NCI-H2081 treated with DMSO at 0.1 percent for 48 hours (cell line): ENCODE measurements at places on chromosomes 5 and 9.

DNA sequence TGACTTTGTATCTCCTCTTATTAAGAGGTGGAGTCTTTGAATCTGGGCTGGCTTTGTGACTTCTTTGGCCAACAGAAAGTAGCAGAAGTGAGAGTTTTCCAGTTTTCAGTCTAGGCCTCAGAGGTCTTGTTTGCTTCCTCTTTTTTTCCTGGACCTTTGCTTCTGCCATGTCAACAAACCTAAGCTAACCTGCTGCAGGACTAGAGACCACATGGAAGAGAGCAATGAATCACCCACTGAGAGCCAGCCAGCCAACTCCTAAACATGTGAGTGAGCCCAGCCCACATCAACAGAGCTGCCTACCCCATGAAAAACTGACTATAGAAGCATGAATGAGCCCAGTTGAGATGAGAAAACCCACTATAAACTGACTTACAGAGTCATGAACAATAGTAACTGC lies 29.9 kb downstream of the MRPL22 start:
- DNase-seq, result no peak

DNA sequence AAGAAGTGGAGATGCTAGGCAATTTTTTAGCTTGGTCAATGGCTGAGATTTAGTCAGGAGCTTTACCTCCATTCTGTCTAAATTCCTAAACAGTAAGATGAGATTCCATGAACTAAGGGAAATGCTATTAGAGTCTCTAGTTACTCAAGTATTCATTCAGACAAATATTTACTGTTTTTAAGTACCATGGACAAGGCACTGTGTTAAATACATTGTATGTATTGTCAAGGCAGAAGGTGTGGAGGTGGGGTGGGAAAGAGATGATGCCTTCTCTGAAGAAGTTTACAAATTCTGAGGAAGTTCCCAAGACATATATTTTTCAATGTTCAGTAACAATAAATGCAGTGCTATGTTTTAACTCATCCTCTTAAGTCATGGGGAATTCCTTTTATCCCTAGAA lies 459.9 kb upstream of the NMUR2 start:
- DNase-seq, result no peak

- DNase-seq, result no peak
Measured at GRCh38 chr9:91161465-91162300, 200.0 kb downstream of the AUH start.

GRCh38 chr5:178670351-178670885 lies 43.6 kb upstream of the CLK4 start:
- DNase-seq, result no peak

DNA sequence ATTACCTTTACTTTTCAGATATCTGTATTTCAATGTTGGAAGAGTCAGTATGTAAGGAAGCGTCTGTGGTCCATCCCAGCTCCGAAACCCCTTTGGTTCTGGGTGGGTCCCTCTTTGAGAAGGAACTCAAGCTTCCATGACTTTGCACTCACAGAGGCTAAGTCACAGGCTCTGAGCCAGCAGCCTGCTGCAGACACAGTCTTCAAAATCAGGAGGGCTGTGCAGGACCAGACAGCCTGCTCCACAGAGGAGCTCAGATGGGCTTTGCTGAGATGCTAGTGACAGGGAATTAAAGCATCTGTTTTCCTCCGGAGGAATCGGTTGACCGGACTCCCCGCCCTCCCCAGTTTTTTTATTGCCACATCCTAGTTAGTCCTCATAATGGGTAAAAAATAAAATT lies 126.4 kb upstream of the ICE1 start:
- DNase-seq, result no peak

DNA sequence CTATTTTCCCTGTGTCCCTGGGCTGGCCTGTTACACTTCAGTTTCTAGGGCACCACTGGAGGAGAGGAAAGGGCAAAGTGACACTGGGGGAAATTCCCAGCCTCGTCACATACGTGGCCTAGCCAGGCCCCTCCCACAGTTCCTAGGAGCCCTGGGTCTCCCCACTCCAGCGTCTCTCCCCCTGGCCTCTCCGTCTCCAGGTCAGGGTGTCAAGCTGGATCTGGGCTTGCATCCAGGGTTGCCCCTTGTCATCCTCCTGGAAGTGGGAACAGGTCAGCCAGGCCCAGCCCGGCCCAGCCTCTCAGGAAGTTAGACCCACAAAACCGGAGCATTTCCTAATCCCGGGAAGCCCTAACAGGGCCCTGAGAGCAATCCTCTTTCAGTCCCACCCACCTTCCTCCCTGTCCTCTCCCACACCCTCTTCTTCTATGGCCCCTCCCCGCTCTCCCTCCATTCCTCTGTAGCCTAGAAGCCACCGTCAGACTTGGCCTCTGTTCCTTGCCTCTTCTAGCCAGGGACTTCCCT lies 4.7 kb upstream of the TNIP1 start:
- DNase-seq, result no peak

GRCh38 chr5:79653843-79654242 lies 35.8 kb upstream of the CMYA5 start:
- DNase-seq, result no peak

- DNase-seq, result no peak
Measured at GRCh38 chr5:133967698-133968203, 674 bp downstream of the C5orf15 start.

DNA sequence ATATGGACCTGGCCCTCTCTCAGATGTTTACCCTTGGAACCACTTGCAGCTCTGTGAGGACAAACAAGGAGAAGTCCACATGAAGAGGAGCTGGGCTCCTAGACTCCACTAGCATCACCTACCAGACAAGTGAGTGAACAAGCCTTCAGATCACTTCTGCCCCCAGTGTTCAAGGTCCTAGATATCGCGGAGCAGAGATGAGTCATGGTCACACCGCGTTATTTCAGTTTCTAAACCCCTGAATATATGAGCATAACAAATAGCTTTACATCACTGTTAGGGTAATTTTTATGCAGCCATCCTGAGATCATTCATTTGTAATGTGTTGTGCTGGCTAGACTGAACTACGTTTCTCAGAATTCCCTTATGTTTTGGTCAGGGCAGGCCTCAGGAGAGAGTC lies 77.0 kb upstream of the DAP start:
- no peak for DNase-seq

DNA sequence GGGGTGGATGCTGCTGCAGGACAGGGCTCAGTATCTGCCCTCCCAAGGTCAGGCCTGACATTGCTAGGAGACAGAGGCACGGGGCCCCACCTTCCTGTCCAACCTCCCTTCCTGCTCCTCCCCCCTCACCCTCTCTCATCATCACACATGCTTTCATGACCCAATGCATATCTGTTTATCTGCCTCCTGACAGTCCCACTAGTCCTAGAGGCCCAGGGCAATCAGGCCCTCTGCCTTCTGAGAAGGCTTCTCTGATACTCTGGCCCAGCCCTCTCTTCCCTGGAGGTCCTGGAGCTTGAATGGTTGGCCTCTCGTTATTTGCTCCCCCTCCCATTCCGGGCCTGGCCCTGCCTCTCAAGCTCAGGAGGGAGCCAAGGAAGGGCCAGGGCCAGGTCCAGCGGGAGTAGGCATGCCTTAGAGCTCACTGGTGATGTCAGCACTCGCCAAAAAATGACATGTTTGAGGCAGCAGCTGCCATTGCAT lies 90.6 kb upstream of the SAP30L start:
- no peak for DNase-seq

- DNase-seq, result no peak
Measured at GRCh38 chr9:32886021-32886420, 102.7 kb downstream of the TMEM215 start.

GRCh38 chr5:78522476-78523260 lies 125.9 kb downstream of the LHFPL2 start:
- no peak for DNase-seq

DNA sequence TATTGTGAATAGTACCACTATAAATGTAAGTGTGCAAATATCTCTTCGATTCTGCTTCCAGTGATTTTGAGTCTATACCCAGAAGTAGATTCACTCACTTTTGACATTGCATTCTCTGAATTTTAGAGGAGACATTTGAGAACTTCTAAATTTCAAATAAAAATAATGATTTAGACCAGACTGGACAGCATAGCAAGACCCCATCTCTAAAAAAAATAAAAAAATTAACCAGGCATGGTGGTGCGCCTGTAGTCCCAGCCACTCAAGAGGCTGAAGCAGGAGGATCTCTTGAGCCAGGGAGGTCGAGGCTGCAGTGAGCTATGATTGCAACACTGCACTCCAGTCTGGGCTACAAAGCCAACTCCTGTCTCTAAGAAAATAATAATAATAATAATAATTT lies 1.9 kb upstream of the GFI1B start:
- DNase-seq, result no peak

- no peak for DNase-seq
Measured at GRCh38 chr9:3004572-3004971, 160.7 kb upstream of the PUM3 start.

DNA sequence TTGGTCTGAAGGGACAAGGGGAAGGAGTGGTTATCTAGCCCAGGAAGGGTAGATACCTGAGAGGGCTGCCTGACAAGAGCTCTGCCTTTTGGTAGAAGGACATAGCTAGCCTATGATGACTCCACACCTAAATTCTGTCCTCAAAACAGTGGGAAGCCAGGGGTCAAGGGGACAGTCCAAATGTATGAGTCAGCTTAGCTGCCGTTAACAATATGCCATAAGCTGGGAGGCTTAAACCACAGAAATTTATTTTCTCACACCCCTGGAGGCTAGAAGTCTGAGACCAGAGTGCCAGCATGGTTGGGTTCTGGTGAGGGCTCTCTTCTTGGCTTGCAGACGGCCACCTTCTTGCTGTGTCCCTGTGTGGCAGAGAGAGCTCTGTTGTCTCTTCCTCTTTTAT lies 306.4 kb downstream of the NTRK2 start:
- no peak for DNase-seq

DNA sequence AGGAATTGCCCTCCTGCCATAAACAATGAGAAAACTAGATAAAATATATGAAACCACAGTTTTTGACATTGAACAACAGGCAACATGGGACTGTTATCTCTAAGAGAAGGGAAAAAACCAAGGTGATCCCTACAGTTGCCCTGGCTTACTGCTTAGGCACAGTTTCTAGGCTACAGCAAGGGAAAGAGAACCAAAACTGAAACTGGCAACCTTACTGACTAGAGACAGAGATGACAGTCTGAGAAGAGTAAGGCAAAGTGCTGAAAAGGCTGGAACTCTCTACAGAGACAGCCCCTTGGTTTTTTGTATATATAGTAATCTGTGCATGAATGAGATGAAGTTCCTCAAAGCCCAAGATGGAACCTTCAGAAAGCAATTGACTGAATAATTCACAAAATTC lies 36.2 kb upstream of the REEP2 start:
- no peak for DNase-seq

- no peak for DNase-seq
Measured at GRCh38 chr9:38649731-38650363, 29.5 kb upstream of the ANKRD18A start.

GRCh38 chr5:141411575-141411974 lies 1.2 kb upstream of the PCDHGA10 start:
- DNase-seq, result no peak

DNA sequence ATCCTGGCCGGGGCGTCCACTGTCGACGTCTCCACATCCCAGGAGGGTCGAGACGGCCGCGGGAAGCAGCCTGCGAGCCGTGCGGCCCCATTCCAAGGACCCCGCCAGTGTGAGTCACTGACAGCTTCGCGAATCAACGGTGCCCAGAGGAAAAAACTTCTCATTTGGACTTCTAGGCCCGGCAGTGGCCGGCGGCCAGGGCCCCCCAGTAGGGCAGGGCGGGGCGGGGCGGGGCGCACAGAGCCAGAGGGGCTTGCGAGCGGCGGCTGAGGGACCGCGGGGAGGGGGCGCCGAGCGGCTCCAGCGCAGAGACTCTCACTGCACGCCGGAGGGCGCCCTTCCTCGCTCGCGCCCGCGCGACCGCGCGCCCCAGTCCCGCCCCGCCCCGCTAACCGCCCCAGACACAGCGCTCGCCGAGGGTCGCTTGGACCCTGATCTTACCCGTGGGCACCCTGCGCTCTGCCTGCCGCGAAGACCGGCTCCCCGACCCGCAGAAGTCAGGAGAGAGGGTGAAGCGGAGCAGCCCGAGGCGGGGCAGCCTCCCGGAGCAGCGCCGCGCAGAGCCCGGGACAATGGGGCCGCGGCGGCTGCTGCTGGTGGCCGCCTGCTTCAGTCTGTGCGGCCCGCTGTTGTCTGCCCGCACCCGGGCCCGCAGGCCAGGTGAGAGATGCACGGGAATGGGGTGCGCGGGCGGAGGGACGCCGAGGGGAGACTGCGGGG lies at the start of gene F2R:
Gene F2R, plus strand, starts transcription at position 391 of the 720 bp plus-strand sequence. Its CDS starts 182 bp downstream, at position 573.
- no peak for DNase-seq

DNA sequence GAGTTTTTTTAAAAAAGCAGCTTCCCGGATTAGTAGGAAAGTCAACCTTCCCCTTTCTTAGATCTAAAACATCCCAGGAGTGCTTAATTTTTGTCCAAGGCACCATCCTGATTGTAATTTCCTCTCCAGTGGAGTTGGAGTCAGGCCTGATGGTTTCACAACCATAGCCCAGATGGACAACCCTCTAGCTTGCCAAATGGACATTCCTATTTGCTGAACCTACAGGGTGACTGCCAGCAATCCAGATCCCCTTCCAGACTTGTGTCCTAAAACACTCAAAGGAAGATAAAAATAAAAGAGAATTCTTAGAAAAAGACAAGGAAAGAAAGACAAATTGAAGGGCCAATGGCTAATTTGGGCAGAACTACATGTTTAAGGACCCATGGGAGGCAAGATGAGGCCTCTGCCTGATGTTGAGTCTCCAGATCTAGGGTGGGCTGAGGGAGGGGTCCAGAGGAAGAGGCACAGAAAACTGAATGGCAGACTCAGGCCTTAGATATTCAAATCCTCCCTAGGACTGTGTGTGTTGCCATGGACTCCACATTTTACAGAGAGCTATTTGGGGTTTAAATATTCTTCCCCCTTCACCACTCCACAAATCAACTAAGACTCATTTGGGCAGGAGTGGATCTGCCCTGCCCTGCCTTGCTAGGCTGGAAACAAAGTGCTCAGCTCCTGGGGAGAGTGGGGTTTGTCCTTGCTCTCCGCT lies 38.5 kb upstream of the SLC44A1 start:
- DNase-seq, result no peak

- DNase-seq, result no peak
Measured at GRCh38 chr9:127126971-127127370, 4.5 kb upstream of the ANGPTL2 start.

- DNase-seq, result no peak
Measured at GRCh38 chr5:171599411-171599810, 180.0 kb downstream of the FGF18 start.

GRCh38 chr5:124745928-124746915 lies at the start of gene ZNF608:
Gene ZNF608 (minus strand): TSS chr5:124746639. CDS start chr5:124744989, 1,650 bp downstream.
- no peak for DNase-seq

DNA sequence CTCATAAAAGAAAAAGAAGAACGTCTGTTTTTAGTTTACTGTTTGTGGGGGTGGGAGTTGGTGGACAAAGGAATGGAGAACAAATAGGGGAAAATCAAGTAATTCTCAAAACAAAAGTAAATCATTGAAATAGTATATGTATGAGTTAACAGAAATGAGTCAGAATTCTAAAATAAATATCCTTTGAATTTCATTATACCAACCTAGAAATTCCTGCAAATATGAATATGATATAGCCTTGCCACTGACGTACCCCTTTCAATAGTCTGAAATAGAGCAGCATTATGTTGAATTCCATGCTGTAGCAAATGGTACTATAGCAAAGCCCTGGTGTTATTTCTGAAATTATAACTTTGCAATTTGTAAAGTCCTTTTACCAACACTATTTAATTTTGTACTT lies 29.6 kb upstream of the DTWD2 start:
- DNase-seq, result no peak

- DNase-seq, result no peak
Measured at GRCh38 chr9:134315716-134316448, 10.4 kb upstream of the RXRA start.
